Cerebellar nuclear complex (tissue), 1 donor: ENCODE measurements at places on chromosomes 7 and 10.

GRCh38 chr7:1022801-1023465 lies 21.4 kb upstream of the GPR146 start:
- DNase-seq = no peak

GRCh38 chr10:57867241-57867640 lies 400.5 kb downstream of the IPMK start:
- DNase-seq = no peak

- no peak for DNase-seq
Observed at GRCh38 chr10:23337616-23338015, 7.0 kb downstream of the C10orf67 start.

DNA sequence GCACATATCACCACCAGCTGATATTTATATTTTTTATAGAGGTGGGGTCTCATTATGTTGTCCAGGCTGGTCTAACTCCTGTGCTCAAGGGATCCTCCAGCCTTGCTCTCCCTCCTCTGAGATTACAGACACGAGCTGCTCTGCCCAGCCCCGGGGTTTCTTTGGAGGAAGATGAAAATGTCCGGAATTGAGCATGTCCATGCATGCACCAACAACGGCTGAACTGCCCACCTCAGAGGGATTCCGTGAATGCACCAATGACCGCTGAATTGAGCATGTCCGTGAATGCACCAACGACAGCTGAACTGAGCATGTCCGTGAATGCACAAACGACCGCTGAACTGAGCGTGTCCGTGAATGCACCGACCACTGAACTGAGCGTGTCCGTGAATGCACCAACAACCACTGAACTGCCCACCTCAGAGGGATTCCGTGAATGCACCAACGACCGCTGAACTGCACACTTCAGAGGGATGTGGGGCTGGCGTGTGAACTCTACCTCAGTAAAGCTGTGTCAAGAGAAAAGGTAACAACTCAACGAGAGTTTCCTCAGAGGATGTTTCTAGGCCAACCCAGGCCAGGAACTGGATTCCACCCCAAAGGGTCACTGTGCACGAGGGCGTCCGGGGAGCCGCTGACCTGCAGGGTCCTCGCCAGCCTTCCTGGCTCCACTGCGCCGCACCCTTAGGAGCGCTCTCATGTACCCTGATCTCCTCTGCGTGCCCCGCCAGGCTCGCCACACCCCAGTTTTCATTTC lies 34.9 kb upstream of the INPP5A start:
- no peak for DNase-seq

- no peak for DNase-seq
Observed at GRCh38 chr7:116706668-116707126, 34.7 kb downstream of the MET start.

DNA sequence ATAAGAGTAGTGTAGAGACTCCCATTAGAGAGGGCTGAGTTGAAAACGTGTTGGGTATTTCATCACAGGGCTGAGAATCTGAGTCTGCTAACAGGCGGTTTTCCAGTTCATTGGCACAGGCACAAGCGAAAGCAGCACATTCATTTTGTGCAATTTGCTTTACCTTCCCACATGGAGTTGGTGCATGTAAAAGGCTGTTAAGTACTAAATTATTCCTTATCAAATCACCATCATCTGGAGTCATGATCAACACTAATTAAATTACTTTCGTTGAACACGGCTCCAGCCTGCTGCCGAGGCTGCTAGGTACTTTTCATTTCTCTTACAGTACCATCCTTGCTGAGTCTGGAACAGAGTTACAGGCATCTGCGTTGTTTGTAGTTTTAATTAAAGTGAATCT lies 43.8 kb downstream of the ETV1 start:
- DNase-seq = no peak

DNA sequence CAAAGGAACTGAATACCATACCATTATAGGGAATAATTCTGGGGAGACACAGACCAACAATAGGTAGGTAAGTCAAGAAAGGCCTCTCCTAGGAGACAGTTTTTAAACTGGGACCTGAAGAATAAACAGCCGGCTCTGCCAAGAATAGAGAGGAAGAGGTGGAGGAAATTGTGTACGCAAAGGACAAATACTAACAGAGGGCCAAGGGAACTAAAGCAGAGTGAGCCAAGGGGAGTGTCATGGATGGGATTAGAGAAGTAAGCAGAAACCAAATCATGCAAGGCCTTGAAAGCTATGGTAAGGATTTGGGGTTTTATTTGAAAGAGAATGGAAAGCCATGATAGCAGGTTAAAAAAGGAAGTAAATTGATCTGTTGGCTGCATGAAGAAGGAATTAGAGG lies 18.1 kb upstream of the ITGB8 start:
- no peak for DNase-seq

DNA sequence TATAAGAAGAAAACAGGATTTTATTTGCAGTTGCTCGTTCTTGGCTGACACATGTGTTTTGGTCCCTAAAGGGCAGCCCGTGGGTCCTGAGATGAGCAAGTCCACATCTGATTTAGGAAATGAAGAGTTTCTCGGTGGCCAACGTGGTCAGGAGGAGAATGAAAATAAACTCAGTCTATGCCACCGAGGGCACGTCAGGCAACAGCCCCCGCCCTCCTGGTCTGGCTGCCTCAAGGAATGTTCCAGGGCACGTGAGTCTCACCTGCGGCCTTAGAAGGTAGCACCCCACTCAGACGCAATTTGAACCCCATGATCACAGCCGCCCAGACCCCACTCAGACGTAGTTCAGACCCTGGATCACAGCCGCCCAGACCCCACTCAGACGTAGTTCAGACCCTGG lies 197.2 kb downstream of the ADARB2 start:
- DNase-seq = no peak

- DNase-seq = no peak
Observed at GRCh38 chr10:61931620-61932332, 30.3 kb downstream of the ARID5B start.

DNA sequence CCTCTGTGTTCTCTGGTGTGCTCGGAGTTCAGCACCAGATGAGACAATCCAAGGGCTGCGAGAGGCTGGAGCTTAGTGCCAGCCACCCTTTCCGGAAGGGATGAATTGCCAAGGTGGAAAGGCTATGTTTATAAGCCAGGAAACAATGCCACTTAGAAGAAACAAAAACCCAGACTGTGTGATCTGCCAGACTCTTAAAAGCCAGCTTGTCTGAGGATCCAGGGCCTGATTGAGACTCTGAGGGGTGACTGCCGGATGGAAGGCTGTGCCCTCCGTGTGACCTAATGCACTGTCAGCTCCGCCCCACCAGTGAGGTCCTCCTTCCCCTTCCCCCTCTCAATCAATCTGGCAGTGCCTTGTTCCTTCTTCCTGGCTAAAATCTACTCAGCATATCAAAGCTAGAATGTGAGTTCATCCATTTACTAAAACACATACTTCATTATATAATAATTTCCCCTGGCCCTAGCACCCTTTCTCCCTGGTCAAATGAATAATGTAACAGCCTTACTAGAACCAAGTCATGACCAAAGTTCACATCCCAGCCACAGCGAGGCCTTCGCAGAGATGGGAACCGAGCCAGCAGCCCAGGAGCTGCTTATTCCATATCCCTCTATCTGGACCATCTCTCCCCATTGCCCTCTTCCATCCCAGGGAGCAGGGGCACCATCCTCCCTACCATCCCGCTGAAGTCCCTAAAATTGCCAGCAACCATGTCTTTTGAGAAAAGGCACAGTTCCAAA lies 25.5 kb downstream of the FAM107B start:
- DNase-seq = peak; percentile 9

DNA sequence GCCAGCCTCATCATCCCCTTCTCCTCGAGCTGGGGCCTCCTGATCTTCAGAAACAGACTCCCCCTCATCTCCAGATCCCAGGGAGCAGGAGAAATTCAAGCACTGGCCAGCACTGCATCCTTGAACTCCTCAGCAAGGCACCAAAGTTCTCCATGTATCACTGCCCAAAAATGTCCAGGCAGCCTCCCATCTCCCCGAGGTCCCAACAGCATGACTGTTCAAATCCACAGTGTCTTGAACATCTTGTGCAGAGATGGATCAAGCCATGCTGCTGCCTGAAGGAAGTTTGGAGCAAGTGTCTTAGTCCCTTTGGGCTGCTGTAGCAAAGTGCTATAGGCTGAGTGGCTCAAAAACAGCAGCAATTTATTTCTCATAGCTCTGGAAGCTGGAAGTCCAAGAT lies 115.5 kb upstream of the GALNT17 start:
- no peak for DNase-seq

DNA sequence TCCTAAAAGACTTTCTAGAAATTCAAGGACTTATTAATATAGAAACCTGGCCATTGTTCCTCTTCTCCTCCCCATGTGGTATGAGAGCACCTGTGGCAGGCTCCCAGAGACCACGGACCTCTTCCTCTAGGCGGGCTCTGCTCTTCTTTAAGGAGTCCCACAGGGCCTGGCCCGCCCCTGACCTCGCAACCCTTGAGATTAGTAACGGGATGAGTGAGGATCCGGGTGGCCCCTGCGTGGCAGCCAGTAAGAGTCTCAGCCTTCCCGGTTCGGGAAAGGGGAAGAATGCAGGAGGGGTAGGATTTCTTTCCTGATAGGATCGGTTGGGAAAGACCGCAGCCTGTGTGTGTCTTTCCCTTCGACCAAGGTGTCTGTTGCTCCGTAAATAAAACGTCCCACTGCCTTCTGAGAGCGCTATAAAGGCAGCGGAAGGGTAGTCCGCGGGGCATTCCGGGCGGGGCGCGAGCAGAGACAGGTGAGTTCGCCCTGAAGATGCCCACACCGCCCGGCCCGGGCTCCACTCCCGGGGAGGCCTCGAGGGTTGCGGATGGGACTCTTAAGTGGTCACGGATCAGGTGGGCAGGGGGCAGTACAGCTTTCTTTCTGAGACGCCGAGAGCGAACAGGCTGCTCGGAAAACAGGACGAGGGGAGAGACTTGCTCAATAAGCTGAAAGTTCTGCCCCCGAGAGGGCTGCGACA lies at the start of gene SLC26A4:
Gene SLC26A4, plus strand, starts transcription at position 448 of the 700 bp plus-strand sequence. CDS start 814 bp downstream, outside the sequence.
- no peak for DNase-seq

DNA sequence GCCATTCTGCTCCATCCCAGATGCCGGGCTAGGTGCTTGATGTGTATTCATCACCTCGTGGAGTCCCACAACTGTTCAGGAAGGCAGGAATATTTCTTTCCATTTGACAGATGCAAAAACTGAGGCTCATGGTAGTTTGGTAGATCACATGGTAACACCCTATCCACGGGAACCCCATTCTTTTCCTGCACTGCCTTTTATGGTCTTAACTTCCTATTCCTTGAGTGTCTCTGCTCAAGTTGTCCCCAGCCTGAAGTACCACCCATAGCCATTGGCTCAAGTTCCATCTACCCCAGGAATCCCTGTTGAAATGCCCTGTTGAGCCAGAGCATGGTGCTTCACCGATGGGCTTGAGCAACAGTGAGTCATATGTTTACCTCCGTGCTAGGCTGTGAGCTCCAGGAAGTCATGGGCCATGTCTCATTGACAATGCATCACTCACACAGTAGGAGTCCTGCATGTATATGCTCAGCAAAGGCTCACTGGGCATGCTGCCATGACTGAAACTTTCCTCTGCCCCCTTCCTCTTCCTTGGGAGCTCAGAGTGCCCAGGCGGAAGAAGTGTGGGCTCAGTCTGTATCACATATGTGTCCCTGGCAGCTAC lies 71.7 kb upstream of the ADAM12 start:
- no peak for DNase-seq

DNA sequence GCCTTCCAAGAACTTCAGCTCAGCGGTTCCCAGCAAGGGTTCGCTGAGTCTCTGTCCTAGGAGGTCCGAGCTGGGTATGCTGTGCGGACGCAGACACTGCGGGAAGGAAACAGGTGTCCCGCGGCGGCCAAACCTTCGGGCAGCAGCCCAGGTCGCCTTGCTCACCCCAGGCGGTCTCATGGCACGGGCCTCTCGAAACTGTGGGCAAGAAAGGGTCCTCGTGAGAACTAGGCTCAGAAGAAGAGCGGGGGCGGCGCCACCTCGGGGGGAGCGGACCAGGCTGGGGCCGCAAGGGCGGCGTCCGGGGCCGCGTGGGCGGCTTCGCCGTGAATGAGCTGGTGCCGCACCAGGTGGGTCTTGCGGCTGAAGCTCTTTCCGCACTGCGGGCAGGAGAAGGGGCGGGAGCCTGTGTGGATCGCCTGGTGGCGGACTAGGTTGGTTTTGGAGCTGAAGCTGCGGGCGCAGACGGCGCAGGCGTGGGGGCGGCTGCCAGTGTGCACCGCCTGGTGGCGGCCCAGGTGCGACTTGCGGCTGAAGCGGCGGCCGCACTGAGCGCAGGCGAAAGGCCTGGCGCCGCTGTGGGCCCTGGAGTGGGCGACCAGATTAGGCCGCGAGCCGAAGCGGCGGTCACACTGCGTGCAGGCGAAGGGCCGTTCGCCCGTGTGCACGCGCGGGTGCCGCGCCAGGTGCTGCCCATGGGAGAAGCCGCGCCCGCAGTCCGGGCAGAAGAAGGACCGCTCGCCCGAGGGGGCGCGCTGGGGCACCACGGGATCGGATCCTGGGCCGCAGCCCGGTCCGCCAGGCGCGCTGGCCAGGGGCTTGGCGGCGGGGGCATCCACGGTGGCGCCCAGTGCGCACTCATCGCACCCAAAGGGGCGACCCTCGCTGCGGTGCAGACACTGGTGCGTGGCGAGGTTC lies 8.6 kb downstream of the ZNF467 start:
- DNase-seq = no peak

DNA sequence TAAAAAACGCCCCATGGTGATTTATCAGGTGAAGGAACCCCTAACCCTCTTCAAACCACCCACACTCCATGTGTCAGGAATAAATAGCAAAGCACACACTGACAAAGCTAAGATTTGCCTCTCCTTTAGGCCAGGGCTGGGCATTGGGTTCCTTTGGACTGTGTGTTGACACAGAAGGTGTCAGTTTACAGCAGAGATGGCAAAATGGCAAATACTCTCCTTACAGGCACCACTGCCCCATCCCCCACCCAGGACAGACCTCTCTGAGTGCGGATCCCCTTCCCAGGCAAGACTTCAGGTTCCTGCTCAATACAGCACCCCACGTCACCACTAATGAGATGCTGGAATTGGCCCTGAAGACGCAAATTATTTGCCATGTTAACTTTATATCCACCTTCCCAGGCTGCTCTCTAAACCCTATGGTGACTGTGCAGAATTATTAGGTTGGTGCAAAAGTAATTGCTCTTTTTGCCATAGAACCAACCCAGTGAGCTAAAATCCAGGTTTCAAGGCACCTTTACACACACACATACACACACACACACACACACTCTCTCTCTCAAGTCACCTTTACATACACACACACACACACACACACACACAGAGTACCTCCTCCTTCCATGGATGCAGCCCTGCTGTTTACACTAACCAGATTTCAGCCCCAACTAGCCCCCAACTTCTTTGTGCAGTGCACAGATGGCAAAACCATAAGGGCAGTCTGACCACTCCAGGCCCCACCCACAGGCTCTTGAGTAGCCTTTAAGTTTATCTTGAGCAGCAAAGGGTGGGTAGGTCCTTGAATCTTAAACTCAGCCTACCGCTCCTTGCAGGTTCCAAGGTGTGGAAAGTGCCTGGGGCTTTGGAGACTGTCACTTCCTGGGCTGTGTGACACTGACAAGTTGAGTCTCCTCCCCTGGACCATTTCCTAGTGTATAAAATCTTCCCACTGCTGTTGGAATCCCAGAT lies 4.0 kb upstream of the ZCCHC24 start:
- DNase-seq = no peak
